T-helper 1 cell (primary cell): ENCODE measurements at places on chromosomes 2 and 18.

DNA sequence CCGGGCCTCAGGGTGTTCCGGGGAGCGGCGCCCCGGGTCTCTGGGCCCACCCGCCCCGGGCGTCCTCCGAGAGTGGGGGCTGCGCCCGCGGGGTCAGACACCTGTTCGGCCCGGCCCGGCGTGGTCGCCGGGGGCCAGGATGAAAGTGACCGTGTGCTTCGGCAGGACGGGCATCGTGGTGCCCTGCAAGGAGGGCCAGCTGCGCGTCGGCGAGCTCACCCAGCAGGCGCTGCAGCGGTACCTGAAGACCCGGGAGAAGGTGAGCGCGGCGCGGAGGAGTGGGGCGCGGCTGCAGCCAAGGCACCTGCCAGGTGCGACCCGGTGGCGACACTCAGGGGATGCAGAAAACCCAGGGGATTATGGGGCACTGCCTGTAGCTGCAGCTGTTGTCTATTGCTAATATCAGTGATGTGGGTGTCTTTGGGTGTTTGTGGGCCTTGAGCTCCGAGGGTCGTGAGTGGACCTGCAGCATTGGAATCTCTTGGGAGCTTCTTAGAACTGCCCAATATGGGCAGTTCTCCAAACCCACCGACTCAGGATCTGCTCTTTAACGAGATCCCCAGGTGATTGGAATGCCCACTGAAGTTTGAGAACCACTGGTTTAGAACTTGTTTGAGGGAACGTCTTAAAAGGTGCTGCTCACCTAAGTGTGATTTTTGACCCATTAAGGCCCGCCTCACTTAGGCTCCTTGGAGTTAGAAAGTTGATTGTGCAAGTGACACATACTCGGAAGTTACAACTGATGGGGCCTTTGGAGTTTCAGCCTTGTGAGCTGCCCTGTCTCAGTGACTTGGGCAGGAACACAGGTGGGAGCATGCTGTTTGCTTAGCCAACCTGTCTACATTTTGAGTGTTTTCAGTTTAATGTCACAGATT lies 823 bp downstream of the PARD3B start:
- DNase-seq, result no peak

DNA sequence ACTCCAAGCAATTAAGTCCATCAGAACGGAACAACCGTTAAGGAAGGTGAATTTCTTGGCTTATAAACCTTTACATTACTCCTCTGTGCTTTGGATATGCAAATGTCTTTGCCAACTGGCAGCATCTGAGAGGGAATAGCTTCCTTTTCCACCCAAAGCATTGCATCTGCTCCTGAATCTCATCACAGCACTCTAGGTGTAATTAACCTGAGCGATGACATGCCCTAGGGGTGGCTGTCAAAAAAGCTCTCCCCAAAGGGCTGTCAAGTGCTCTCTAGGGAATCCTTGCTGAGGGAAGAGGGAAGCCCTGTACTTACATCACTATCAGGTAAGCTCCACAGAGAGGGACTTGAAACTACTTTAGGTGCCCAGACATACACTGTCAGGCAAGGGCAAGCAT lies 5.5 kb upstream of the SMARCAL1 start:
- no peak for DNase-seq

GRCh38 chr2:7868836-7869235 lies 813.0 kb upstream of the ID2 start:
- DNase-seq, result no peak

GRCh38 chr18:56715121-56715520 lies 64.0 kb downstream of the WDR7 start:
- DNase-seq, result no peak

DNA sequence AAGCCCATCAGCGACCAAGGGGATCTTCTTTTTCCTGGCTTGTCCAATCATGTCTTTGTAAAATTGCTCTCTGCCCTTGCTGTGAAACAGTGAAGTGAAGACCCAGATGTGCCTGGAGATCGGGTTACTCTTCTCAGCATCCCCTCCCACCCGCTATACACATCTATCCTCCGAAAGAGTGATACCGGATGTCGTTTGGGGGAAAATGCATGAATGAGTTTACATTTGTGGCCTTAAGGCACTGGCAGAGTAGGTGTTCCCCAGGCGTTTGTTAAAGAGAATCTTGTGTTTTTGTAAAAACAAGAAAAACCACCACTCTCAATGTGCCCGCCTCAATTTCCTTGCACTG lies 528.3 kb downstream of the CMPK2 start:
- DNase-seq, result no peak

- DNase-seq, result no peak
These were observed 8.0 kb downstream of the HAAO start for GRCh38 chr2:42784204-42784880.

GRCh38 chr2:3222636-3223035 lies 155.0 kb downstream of the EIPR1 start:
- DNase-seq, result peak; percentile 40

DNA sequence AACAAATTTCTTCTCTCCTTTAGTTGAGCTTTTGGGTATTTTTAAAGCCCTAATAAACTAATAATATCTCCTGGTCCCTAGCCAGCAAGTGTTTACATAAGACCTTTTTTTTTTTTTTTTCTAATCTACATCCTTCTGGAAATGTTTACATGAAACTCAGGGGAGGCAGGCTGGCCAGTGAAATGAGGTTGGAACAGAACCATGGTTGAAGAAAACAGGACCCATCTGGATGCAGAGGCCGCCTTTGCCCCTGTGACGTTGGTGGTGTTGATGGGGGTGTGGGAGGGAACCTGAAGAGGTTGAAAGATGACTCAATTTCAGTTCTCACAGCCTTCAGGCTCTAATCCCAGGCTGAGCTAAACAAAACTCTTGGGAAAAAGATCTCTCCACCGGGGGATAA lies 118.5 kb downstream of the NRP2 start:
- no peak for DNase-seq

DNA sequence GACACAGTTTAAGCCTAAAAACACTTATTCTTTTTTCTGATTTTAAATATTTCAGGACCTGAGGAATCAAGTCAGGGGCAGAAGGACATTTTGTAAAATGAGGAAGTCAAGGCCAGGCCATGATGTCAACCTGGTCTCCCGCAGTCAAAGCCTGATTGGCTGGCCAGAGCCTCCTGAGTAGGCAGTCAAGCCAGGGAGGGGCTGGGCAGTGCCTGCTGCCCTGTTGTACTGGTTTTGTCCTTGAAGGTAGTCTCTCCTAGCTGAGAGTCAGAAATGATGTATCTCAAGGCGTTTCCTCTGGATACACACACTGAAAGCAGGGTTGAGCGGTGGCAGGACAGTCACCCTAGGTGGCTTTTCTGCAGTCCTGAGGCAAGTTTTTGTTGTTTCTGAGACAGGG lies 19.8 kb downstream of the CCT7 start:
- DNase-seq, result no peak

DNA sequence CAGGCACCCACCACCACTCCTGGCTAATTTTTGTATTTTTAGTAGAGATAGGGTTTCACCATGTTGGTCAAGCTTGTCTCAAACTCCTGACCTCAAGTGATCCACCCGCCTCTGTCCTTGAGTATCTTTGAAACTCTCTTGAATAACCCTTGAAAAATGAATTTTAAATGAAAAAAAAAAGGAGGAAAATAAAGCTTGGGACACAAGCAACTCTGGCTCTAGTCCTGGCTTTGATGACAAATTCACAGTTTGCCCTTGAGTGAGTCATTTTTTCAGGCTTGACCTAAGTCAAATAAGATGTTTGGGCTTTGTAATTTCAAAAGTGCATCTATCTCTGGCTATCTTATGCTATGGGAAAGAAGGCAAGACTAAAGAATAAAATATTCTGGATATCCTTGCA lies 79.0 kb upstream of the TRIB2 start:
- DNase-seq, result no peak

- no peak for DNase-seq
These were observed 377.7 kb upstream of the MAP2 start for GRCh38 chr2:209046163-209046562.

DNA sequence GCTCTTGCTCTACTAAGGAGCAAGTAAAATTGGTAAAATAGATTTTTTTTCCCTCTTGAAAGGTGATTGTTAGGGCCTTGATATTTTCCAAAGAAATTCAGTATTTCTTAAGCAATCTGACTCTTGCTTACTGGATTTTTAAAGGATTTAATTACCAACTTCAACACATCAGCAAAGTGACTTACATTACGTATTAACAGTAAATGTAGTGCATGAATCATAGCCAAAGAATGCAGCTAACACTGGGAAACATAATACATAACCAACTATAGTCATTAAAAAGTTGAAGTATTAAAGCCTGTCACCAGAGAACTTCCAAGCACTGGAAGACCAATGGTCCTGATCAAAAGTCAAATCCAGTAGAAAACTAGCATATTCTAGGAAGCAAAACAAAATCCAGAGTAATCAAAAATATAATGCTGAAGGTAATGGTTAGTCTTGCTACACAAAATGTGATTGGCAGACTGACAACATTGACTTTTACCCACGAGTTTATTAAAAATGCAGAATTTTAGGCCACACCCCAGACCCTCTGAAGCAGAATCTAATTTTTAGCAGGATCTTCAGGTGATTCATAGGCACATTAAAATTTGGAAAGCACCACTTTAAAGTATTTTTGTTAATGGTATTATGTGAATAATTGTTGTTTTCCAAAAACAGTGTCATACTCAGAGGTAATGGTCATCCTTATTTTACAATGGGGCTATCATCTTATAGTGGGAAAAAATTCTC lies 31.8 kb upstream of the CAVIN2 start:
- no peak for DNase-seq

DNA sequence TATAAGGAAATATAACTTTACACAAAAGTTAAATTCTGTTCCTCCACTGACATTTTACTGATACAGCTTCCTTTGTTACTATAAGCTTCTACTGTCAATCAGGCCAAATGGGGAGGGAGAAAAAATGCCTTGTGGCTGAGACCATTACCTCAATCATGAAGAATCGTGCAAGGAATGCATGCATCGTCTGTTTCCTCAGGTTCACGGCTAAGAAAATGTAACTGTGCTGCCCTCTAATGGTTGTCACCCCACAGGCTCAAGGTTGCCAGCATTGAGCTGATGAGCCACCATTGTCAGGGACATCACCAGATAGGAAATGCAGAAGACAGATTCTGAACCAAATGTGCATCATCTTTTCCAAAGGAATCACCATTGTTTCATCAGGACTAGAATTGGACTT lies 426.9 kb downstream of the CDH2 start:
- DNase-seq, result no peak

DNA sequence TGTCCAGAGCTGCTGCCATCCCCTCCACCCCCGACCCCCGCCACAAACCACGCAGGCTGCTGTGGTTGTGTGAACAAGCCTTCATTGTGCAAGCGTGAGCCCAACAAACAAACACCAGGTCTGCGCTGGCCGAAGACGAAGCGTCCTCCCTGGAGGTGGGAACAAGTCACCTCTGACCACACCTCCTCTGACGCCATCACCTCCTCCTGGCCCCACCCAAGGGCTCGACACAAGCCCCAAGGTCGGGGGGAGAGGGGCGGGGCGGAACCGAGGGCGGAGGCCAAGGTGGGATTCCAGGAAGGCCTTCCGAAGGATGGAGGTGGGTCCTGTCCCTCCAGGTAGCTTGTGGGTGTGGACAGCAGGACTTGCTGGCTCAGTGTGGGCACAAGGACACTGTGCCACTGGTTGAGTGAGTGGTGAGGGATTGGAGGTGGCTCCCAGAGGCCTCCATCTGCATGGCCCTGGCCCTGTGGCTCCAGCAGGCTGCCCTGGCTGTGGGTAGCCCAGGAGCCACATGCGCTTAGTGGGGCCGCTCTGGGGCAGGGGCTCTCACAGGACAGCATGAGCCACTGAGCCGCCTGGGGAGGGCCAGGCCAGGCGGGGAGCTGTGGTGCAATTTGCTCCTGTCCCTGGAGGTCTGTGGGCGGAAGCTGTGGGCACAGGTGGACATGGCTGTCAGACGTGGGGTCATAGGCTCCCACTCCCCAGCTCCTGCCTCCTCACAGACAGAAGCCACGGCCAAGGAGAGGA lies 7.4 kb upstream of the GPR17 start:
- DNase-seq, result no peak

DNA sequence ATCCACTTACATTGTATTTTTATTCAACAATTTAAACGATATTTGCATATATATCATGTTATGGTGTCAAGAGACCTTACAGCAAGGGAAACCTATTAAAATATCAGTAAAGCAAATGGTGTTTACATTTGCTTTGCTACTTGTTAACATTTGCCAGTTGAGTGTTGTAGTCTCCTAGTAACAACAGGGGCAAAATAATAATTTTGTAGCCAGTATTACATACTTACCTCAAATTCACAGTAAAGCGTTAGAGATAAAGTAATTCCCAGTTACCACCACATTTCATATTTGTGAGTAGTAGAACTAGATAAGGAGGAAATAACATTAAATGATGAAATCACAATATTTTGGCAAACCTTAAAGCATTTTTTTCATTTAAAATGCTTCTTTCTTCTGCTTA lies 71.3 kb downstream of the FASTKD2 start:
- DNase-seq, result no peak

GRCh38 chr18:48800876-48801727 lies 149.7 kb downstream of the SMAD7 start:
- no peak for DNase-seq

DNA sequence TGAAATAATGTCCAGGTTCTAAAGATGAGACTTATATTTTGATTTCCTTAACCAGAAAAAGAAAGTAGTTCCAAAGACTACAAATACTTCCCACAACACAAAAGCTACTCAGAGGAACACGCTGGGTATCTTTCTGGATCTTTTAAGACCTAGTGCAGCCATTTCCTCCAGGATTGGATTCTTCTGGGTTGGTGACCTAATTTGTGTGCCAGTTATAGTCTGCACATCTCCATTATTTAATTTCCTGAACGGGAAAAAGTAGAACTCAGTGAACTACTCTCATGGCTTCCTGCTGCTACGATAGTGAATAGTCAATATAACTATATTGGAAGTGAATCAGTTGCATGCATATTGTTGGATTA lies 1.5 kb downstream of the TMEM87B start:
- DNase-seq, result no peak

- DNase-seq, result no peak
These were observed 145.4 kb upstream of the RIOK3 start for GRCh38 chr18:23307567-23308295.

- DNase-seq, result no peak
These were observed 6.3 kb downstream of the TNFAIP6 start for GRCh38 chr2:151363709-151364108.

- DNase-seq, result no peak
These were observed 91.7 kb upstream of the EML6 start for GRCh38 chr2:54631755-54632154.

GRCh38 chr2:160566717-160567116 lies 73.1 kb upstream of the RBMS1 start:
- no peak for DNase-seq

GRCh38 chr2:216312441-216312840 lies 59.8 kb downstream of the MARCHF4 start:
- no peak for DNase-seq

DNA sequence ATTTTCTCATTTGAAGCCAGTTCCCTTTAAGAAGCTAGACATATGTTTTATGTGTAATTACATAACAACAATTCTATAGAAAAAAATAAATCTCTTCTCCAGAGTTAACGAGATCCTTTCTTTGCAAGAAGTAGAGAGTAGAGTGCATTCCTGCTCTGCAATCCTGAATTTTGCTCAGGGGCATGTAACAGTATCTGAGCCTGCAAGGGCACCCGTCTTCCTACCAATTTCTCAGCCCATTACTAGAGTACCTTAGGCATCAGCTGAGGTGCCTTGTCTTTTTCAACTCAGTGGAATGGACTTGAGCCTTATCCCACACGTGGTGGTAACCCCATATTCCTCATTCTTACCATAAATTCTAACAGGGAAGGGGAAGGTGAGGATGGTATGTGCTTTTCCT lies 205.9 kb downstream of the IKZF2 start:
- DNase-seq, result no peak

GRCh38 chr2:211468877-211469663 lies 912.7 kb downstream of the CPS1 start:
- no peak for DNase-seq
